ENCODE measurements at places on chromosomes 13 and 19.

GRCh38 chr19:16168465-16169081 is 4.8 kb downstream of the CIB3 start:
- no peak for DNase-seq

DNA sequence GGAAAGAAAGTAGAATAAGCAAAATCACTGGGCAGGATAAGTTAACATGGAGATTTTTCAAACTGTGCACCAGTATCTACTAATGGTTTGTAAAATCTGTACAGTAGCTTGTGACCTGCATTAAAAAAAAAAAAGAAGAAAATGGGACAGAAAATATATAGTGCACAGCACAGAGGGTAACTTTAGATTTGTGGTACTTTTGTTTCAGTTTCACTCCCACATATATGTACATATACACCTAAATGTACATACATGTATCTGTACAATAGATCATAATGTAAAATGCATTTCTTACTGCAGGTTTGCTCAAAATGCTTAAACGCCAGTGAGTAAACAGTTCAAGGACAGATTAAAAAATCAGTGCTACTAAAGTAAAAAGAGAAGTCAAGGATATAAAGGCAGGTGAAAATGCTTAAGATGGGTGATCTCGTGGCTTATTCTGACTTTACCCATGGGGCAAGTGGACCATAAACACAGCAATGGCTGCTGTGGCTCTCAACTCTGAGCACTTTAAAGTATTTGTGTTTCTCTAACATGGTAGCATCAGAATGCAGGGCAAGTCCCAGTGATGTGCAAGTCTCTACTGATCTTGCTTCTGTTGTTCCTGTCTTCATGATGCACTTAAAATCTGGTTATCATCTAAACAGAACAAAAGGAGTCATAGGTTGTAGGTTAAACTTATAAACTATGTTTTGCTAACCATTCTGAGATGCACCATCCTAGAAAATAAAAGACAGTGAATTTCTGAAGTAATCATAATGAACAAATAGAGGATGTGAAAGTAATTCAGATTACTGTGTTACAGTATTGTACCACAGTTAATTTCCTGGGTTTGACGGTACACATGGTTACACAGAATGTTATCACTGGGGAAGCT is 112.3 kb downstream of the MIPEP start:
- no peak for DNase-seq

GRCh38 chr19:9309974-9310446 is 372 bp upstream of the ZNF699 start:
- DNase-seq: peak; percentile 66

- DNase-seq: no peak
Measured at GRCh38 chr19:788686-788982, 8.6 kb upstream of the PTBP1 start.

- no peak for DNase-seq
Measured at GRCh38 chr13:50494138-50494537, 349.4 kb downstream of the DLEU7 start.

DNA sequence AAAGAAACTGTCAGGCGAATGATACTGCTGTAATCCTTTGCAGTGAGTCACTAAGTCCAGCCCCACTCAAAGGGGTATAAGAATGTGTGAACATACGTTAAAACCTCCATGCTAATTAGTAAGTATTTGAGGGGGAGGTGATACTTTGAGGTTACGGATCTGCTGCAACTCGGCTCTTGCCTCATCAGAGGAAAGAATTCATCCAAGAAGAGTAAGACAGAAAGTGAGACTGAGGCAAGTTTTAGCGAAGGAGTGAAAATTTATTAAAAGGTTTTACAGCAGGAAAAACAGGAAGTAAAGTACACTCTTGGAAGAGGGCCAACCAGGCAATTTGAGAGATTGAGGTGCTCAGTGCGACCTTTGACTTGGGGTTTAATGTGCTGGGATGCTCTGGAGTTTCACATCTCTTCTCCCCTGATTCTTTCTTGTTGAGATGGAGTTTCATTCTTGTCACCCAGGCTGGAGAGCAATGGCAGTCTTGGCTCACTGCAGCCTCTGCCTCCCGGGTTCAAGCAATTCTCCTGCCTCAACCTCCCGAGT is 9.8 kb downstream of the CLEC4M start:
- no peak for DNase-seq

GRCh38 chr19:49690656-49691242 is at the start of gene CPT1C:
Gene CPT1C, plus strand, starts transcription at chr19:49691116. Its CDS starts 1,137 bp downstream, at chr19:49692253.
- peak; percentile 97 for DNase-seq

- no peak for DNase-seq
Measured at GRCh38 chr19:57419439-57419838, 8.5 kb downstream of the ZNF17 start.

GRCh38 chr19:5627395-5627904 is 4.6 kb downstream of the SAFB start:
- no peak for DNase-seq

DNA sequence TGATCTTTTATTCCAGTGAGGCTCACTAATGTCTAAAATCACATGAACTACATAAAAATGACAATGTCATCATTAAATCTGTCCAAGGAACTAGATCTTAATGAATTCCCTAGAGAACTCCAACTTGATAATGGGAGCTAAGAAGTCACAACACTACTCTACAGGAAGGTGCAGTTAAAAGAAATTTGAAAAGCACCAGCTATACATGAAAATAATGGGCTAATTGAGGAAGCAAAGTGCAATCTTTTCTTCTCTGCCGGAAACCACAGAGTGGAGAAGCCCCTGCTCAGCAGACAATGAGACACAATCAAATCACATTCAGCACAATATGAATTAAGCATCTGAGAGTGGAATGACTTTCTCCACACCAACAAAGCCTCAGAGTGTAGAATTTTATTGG is 261.7 kb downstream of the LHFPL6 start:
- DNase-seq: no peak
